Foreskin keratinocyte (primary cell): ENCODE measurements at places on chromosomes 12 and 14. TPM values are rescaled to one million over a fixed set of nuclear protein-coding genes. Genes with fewer than 3 reads are reported as not detected.

PCED1B gene
- 6.0 and 7.1 TPM in 2 replicates for polyA plus RNA-seq

EXOC3L4 gene
- polyA plus RNA-seq: not detected in 2 replicates

INF2 gene
- 88.3 and 101 TPM in 2 replicates for polyA plus RNA-seq

FAIM2 gene
- polyA plus RNA-seq: not detected in 2 replicates

A2ML1 gene
- 7.1 and 10.2 TPM in 2 replicates for polyA plus RNA-seq

OR6C3 gene
- not detected in 2 replicates for polyA plus RNA-seq

SLC5A8 gene
- 0.02 and 0.06 TPM in 2 replicates for polyA plus RNA-seq

LRRC10 gene
- not detected in 2 replicates for polyA plus RNA-seq

SAV1 gene
- 15.1 and 19.2 TPM in 2 replicates for polyA plus RNA-seq

STX2 gene
- 10.3 and 11.7 TPM in 2 replicates for polyA plus RNA-seq

GLI1 gene
- 3.2 and 4.4 TPM in 2 replicates for polyA plus RNA-seq

PYGL gene
- 115 and 162 TPM in 2 replicates for polyA plus RNA-seq

USP44 gene
- not detected in 2 replicates for polyA plus RNA-seq

PLCZ1 gene
- polyA plus RNA-seq: not detected in 2 replicates

MMP14 gene
- 148 and 159 TPM in 2 replicates for polyA plus RNA-seq
